Ascending aorta (tissue), 2 donors: ENCODE measurements at places on chromosomes 1 and 21.
A peak's percentile ranks its signal among the peaks of the same experiment; 100 is the strongest.

GRCh38 chr1:95640746-95641145, 406.7 kb downstream of the RWDD3 start:
- H3K4me1 ChIP-seq: no peaks in the 10 kb centered on the region
- DNase-seq: no peak
- H3K27ac ChIP-seq: no peak overlapping the region
- H3K4me3 ChIP-seq: no peak overlapping the region

GRCh38 chr1:119440721-119441307, 25.9 kb downstream of the HSD3B2 start:
- no peak overlapping the region for H3K4me3 ChIP-seq
- DNase-seq: no peak
- H3K27me3 ChIP-seq: no peaks in the 10 kb centered on the region

DNA sequence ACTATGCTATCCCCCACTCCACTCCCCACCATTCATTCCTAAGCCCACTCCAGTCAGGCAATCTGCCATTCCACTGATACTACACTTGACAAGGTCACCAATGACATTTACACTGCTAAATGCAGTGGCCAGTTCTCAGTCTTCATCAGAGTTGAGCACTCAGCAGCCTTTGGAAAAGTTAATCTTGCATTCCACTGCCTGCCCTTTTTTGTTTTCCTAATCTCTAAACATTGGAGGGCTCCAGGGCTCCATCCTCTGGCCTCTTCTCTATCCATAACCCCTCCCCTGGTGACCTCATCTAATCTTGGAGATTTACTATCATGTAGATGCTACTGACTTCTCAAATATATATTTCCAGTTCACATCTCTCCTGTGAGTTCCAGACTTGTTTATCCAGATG, 70.9 kb upstream of the S1PR1 start:
- H3K4me3 ChIP-seq: no peak overlapping the region
- H3K36me3 ChIP-seq: no peaks in the 10 kb centered on the region
- H3K27me3 ChIP-seq: no peaks in the 10 kb centered on the region
- DNase-seq: no peak

- no peaks in the 10 kb centered on the region for H3K27me3 ChIP-seq
- H3K4me3 ChIP-seq: no peak overlapping the region
- no peak overlapping the region for H3K27ac ChIP-seq
- no peaks in the 10 kb centered on the region for H3K4me1 ChIP-seq
- no peaks in the 10 kb centered on the region for H3K36me3 ChIP-seq
- DNase-seq: no peak
These were observed 17.4 kb upstream of the BCAR3 start for GRCh38 chr1:93699049-93699384.

DNA sequence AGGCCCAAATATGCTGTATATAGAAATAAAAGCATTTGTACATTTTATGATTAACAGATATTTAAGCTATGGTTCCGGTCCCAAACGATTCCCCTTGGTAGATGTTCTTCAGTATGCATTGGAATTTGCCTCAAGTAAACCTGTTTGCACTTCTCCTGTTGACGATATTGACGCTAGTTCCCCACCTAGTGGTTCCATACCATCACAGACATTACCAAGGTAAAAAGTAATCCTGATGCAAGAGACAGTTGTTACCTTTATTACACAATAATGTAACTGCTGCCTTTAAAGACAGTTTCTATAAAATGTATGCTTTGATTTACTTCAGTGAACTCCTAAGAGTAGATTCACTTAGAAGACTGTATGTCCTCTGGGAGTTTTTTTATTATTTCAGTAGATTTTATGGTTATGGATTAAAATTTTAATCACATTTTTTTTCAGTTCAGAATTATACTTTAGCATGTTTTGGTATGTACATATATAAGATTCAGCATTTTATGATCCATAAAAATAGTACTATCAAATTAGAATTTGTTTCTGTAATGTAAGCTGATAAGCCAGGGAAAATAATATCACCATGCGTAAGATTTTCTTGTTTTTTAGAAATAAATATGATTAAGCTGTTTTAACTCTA, 96.5 kb downstream of the USP25 start:
- H3K4me3 ChIP-seq: no peak overlapping the region
- H3K36me3 ChIP-seq: peaks cover 7% of the 10 kb centered on the region
- DNase-seq: no peak
- H3K27me3 ChIP-seq: no peaks in the 10 kb centered on the region

GRCh38 chr1:203189951-203190352, 3.4 kb upstream of the CHI3L1 start:
- no peak overlapping the region for H3K4me3 ChIP-seq
- H3K27ac ChIP-seq: no peak overlapping the region
- peak; percentile 15 for DNase-seq
- H3K36me3 ChIP-seq: no peaks in the 10 kb centered on the region
- no peaks in the 10 kb centered on the region for H3K27me3 ChIP-seq

DNA sequence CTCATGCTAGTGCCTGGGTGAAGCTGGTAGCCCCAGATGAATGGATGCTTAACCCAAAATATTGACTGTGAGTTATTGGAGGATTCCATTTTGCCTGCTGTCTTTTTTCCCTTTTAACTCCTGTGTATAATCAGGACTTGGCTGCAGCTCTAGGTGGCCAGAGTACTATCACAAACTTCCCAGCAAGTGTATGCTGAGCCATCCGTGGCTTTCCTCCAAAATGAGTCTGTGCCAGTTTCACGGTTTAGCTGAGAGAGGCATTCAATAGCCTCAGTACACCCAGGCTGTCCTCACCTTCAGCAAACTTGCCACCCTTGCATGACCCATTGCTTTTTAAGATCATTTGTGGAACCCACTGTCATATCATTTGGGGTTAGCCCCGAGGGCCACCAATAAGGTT, 5.3 kb upstream of the DPT start:
- no peaks in the 10 kb centered on the region for H3K36me3 ChIP-seq
- no peak overlapping the region for H3K27ac ChIP-seq
- DNase-seq: no peak
- H3K4me1 ChIP-seq: no peaks in the 10 kb centered on the region

GRCh38 chr1:153506831-153507413, 28.9 kb downstream of the S100A6 start:
- peaks cover 11% of the 10 kb centered on the region for H3K4me1 ChIP-seq
- peak overlapping the region; percentile 6 for H3K4me3 ChIP-seq
- no peaks in the 10 kb centered on the region for H3K36me3 ChIP-seq
- peak overlapping the region; percentile 78 for H3K27ac ChIP-seq

- H3K36me3 ChIP-seq: no peaks in the 10 kb centered on the region
- H3K27me3 ChIP-seq: no peaks in the 10 kb centered on the region
- DNase-seq: no peak
- H3K27ac ChIP-seq: no peak overlapping the region
- H3K4me3 ChIP-seq: no peak overlapping the region
These were observed 548.9 kb downstream of the MATN1 start for GRCh38 chr1:30174499-30174898.

- peak overlapping the region; percentile 31 for H3K27ac ChIP-seq
- H3K27me3 ChIP-seq: no peaks in the 10 kb centered on the region
- no peak for DNase-seq
- peaks cover 19% of the 10 kb centered on the region for H3K4me1 ChIP-seq
These were observed 51.0 kb downstream of the ECE1 start for GRCh38 chr1:21239221-21239620.

GRCh38 chr1:12600335-12600734, 17.7 kb downstream of the DHRS3 start:
- H3K27me3 ChIP-seq: no peaks in the 10 kb centered on the region
- H3K27ac ChIP-seq: peak overlapping the region; percentile 96
- peak overlapping the region; percentile 19 for H3K4me3 ChIP-seq
- H3K4me1 ChIP-seq: peaks cover 76% of the 10 kb centered on the region
- H3K36me3 ChIP-seq: no peaks in the 10 kb centered on the region
- peak; percentile 91 for DNase-seq

GRCh38 chr1:9774712-9775679, 48.8 kb downstream of the CLSTN1 start:
- no peak overlapping the region for H3K4me3 ChIP-seq
- H3K4me1 ChIP-seq: no peaks in the 10 kb centered on the region
- no peak for DNase-seq
- H3K36me3 ChIP-seq: peaks cover 12% of the 10 kb centered on the region
- no peaks in the 10 kb centered on the region for H3K27me3 ChIP-seq
